Stimulated activated CD4-positive, alpha-beta T cell treated with anti-CD3 and anti-CD28 coated beads, Interleukin-1b, Interleukin-23, amount 100 ng/mL, for 1 hour (primary cell): ENCODE measurements at places on chromosomes 1 and 21.

GRCh38 chr1:202235856-202236837, 42.5 kb downstream of the LGR6 start:
- DNase-seq = peak; percentile 18

- DNase-seq = no peak
Measured at GRCh38 chr1:171566467-171566866, 55.6 kb upstream of the MYOCOS start.

DNA sequence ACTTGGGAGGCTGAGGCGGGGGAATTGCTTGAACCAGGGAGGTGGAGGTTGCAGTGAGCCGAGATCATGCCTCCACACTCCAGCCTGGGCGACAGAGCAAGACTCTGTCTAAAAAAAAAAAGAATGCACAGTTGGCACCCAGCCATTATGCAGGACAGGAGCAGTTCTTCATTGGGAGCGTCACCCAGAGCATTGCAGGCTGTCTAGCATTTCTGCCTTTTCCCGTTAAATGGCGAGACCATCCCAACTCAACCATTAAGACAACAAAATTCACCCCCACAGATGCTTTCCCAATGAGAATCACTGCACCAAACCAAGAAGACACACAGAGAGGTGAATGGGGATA, 105.8 kb downstream of the EDEM3 start:
- DNase-seq = no peak

DNA sequence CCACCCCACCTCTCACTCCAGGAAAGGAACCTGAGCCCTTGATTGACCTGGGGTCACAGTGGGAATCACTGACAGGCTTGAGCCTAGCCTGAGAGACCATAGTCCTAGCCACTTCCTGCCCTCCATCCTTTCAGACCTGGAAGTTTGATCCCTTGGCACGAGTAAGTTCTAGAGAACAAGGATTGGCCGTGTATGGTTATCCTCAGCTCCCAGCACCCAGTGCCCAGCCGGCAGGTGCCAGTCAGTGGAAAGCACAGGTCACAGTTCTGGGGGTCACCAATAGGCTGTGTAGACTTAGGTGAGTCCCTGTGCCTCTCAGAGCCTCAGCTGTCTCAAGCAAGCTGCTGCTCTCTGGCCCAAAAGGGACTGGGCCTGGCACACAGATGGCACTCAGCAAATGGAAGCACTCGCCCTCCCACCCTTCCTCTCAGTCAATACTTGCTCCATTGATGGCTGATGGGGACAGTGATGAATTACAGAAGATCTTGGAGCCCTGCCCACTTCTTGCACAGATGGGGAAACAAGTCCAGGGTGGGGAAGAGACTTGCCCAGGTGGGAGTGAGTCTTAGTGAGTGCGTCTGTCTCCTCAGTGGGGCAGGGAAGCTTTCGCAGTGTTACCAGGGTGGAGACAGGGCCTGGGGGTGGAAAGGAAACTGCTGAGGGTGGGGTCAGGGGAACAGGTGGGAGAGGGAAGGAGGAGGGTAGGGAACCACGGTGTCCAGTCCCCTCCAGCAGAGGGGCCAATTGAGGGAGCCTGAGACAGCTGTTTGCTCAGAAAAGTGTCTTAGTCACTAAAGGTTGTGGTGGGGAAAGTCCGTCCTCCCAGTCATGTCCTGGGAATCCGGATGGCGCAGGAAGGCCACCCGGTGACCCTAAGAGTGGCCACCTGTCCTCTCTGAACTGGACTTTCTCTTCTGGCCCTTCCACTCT, 2.6 kb upstream of the KCNQ4 start:
- no peak for DNase-seq

DNA sequence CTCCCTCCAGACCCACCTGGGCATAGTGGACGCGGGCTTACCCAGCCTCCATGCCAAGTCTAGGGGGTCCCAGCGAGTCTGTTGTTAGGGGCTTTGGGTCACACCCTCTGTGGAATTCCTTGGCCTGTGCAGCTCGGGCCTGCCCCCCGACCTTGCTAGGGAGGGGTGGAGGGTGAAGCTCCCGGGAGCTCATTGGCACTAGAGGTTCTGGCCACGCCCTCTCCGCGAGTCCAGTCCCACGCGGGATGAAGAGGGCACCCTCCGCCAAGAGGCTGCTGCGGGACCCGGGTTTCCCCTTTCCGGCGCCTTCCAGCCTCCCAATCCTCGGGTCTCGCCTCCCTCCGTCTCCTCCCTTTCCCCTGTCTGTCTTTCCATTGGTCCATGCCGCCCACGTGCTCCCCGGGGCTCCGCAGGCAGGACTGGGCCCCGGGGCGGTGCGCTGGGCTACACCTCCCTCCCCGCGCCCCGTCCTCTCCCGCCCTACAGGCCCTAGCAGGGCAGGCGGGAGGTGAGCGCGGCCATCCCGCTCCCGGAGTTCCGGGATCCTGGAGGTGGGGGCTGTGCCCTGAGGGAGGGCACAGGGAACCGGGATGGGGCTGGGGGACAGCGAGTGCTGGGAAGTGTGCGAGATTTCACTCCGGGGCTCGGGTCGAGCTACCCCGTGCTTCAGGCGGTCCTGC, 3.5 kb downstream of the RUSC1 start:
- peak; percentile 64 for DNase-seq

DNA sequence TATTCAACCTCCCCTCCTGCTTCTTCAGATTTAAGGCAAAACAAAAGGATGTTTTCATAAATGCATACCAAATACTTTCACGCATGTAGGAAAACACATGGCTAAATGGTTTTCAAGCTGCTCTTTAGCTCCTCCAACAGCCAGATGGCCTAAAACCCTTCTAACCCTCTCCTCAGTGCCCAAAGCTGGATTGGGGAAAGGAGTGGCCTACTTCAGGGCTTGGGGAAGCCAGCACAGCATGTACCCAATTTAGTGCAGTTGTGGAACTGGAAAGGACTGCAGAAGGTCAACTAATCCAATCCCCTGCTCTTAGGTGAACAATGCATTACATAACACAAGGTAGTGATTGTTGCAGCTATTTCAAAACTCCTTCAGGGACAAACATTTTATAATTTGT, 9.3 kb downstream of the F5 start:
- DNase-seq = no peak

GRCh38 chr1:66393586-66394287, 140.2 kb upstream of the SGIP1 start:
- no peak for DNase-seq

DNA sequence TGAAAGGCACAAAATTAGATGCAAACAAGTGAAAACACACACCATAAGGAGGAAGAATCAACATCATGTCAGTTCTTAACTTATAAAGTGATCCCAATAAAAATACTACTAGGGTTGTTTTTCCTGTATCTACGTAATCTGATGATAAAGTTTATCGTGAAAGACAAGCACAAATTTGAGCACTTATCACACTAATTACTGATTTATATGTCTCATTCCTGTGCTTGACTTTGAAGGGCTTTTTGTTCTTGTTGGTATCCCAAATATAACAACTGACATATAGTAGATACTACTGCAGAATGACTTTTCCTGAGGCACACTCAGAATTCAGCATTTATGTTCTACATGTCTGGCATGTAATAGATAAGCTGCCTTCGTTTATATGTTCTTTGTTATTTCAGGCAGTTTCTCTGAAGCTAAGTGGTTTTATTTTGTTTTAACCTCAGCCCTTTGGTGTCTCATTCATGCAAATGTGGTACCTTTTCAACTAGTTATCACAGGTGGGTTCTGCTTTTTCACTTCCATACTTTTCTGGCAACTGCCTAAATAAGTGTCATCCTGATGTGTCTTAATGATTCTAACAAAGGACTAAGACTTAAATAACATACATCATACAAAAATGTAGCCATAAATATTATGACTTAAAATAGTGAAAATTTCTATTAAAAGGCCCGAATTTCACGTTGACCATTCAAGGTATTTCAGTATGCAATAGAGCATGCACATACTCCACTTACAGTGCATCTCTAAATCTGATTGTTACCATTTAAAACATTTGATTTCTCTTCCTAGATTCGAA, 73.2 kb downstream of the LRRC8C start:
- no peak for DNase-seq

DNA sequence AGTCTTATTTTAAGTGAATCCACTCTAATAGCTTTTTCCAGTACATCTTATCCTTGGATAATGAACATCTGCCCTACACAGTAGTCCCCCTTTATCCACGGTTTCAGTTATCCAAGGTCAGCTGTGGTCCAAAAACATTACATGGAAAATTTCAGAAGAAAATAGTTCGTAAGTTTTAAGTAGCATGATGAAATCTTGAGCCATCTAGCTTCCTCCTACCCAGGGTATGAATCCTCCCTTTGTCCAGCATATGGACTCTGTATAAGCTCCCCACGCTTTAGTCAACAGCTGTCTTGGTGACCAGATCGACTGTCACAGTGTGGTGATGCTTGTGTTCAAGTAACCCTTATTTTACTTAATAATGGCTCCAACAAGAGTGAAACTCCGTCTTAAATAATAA, 2.6 kb downstream of the GLRX2 start:
- no peak for DNase-seq

DNA sequence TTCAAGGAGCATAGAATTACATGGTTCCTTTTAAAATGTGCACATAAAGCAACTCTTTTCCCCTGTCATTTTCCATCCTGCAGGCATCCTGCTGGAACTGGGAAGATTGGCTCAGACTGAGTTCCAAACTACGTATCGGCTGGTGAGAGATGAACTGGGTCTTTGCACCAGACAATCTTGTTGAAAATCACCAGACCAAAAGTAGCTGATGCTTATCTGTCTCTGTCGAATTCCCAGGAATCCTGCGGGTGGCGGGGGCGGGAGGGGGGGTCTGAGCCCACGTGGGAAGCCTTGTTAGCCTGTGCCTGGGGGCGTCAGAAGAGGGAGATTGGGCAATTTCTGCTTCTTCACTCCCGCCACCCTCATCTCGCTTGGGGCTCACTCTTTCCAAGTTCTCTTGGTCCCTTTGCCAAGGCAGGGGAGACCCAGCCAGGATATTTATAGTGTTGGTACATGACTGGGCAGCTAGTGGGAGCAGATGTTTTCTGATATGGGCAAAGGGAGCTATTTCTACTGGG, 90.1 kb upstream of the SLC25A33 start:
- no peak for DNase-seq

- no peak for DNase-seq
Measured at GRCh38 chr1:99725996-99726395, 40.4 kb downstream of the FRRS1 start.

DNA sequence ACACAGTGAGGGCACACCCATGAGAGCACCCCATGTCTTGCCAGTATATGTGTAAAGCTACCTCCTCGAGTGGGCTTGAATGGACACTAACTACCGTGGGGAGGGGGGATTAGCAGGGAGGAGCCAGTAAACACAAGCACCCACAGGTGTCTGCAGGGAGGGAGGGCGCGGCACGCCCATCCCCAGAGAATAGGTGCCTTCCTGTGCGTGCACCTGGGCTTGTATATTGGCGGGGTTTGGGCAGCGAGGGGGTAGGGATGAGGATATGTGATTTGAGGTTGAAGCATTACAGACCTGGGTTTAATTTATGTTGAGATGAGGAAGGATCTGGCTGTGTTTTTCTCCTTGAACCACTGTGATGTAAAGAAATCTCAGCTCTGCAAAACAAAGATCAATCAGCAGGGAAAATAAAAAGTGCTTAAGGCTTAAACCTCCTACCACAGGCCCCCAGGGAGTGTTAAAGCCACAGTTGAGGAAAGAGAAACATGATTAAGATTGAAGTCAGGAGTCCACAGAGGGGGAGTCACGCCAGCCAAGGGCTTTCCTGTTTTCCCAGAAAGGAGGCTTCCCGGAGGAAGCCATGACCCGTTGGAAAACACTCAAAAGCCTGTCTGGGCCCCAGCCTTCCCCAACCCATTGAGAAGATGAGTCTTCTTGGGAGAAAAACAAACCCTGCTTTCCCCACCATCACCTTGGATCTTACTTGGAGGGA, 80.0 kb downstream of the CAMK2N1 start:
- DNase-seq = no peak

- no peak for DNase-seq
Measured at GRCh38 chr21:39452970-39453342, 1.2 kb downstream of the SH3BGR start.

- no peak for DNase-seq
Measured at GRCh38 chr1:101995984-101996745, 561 bp downstream of the OLFM3 start.

DNA sequence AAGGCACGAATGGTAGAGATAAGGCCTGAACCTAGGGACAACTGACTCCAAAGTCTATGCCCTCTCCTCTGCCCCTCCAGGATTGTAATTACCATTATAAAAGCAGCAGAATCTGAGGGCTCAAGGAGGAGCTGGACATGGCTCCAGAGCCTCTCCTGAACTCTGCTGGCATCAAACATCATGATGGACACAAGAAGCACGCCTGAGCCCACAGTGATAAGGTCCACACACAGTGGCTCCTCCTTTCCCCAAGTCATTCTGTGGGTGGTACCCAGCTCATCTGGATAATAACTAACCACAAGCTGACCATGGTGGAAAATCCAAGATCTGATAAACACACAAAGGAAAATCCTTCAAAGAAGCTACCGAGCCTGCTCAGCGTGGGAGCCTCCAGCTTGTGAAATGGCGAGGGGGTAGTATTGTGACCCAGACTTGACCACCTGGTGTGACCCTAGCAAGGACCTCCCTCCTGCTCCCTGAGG, 85.2 kb downstream of the HIVEP3 start:
- no peak for DNase-seq

- DNase-seq = no peak
Measured at GRCh38 chr21:46297338-46298271, 11.5 kb downstream of the YBEY start.

- no peak for DNase-seq
Measured at GRCh38 chr1:42311138-42311537, 23.9 kb downstream of the FOXJ3 start.

DNA sequence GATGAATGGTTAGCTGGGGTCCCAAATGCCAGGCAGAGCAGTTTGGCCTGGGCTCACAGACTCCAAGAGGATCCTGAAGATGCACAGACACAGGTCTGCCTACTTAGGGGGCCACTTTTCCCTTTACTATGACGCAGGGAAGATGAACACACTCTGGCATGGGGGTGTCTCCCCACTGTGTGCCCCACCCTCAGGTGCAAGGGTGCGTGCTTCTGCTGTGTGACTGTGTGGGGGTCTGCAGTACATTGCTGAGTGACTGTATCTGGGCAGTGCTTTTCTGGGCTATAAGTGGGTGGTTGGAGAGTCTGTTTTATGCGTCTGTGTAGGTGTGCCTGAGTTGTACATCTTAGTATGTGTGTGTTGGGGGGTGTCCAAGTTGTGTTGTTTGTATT, 3.8 kb downstream of the NR0B2 start:
- no peak for DNase-seq

GRCh38 chr1:40187399-40187798, 26.2 kb downstream of the RLF start:
- no peak for DNase-seq

DNA sequence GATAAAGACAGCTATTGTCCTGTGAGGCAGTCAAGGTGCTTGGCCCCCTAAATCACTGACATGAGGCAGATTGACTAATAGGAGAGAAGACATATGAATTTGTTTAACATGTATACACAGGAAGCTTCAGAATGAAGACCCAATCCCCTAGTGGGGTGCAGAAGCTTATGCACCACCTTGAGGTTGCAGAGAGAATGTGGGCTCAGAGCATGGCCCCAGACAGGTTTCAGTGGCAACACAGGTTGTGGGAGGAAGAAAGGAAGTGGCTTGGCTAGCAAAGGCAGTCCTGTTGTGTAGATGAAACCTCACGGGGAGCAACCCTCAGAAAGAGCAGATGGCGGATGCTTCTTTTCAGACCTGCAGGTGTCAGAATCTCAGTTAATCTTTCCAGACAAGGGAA, 37.0 kb upstream of the PARP1 start:
- no peak for DNase-seq

- DNase-seq = no peak
Measured at GRCh38 chr1:41447995-41448770, 36.3 kb downstream of the EDN2 start.

- DNase-seq = no peak
Measured at GRCh38 chr1:170668209-170669106, 4.5 kb downstream of the PRRX1 start.
